ENCODE measurements at places on chromosomes 16 and 17.
A peak's percentile ranks its signal among the peaks of the same experiment; 100 is the strongest.

GRCh38 chr17:44372036-44372435, 8.4 kb upstream of the FAM171A2 start:
- DNase-seq = no peak

- DNase-seq = peak; percentile 93
These were observed 53.6 kb downstream of the WNT3 start for GRCh38 chr17:46764709-46765401.

DNA sequence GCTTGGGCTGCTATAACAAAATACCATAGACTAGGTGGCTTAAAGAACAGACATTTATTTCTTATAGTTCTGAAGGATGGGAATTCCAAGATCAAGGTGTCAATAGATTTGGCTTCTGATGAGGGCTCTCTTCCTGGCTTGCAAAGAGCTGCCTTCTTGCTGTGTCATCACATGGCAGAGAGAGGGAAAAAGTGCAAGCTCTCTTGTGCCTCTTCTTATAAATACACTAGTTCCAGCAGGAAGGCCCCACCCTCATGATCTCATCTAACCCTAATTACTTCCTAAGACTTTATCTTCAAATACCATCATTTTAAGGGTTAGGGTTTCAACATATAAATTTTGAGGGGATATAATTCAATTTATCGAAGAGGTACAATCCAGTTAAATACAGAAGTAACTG, 30.6 kb downstream of the ABCA9 start:
- no peak for DNase-seq

- no peak for DNase-seq
These were observed 198.0 kb downstream of the ZNF423 start for GRCh38 chr16:49657736-49658465.

GRCh38 chr17:80766290-80766855, 221.7 kb downstream of the RPTOR start:
- no peak for DNase-seq

- DNase-seq = peak; percentile 69
These were observed 260.4 kb upstream of the TBX2 start for GRCh38 chr17:61139219-61139618.

DNA sequence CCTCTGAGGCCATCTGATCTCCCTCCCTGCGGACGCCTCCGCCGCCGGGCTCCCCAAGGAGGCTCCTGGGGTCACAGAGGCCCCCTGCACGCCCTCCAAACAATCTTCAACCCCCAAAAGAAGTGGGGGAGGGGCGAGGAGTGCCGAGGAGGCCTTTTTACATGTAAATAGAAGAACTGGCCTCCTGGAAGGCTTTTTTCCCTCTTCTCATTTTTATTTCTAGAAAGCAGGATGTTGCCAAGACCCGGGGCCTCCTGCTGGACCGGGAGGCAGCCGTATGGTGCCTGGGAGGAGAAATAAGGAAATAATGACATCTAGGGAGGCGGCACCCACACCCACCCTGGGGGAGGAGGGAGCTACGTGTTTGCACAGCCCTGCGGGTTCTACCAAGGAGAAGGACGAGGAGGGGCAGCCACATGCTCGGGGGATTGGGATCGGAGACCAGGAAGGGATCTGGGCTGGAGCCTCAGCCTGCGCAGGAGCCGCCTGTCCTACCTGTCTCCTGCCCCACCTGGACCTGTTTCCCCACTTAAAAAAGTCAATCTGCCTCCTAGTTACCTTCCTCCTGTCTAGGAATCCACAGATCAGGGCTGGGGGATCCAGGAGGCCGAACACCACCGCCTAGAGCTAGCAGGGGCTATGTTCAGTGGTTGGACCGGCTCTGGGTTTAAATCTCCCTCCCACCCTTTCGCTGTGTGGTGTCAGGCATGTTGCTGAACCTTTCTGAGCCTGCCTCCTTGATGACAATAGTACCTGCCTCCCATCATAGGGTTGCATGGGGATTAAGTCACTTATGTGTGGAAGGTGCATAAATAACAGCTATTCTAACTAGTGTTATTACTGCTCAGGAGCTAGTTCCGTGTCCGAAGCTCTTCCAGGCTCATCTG, 175.7 kb upstream of the GSE1 start:
- DNase-seq = peak; percentile 61

GRCh38 chr16:55475919-55476318, 3.1 kb upstream of the MMP2 start:
- DNase-seq = no peak

DNA sequence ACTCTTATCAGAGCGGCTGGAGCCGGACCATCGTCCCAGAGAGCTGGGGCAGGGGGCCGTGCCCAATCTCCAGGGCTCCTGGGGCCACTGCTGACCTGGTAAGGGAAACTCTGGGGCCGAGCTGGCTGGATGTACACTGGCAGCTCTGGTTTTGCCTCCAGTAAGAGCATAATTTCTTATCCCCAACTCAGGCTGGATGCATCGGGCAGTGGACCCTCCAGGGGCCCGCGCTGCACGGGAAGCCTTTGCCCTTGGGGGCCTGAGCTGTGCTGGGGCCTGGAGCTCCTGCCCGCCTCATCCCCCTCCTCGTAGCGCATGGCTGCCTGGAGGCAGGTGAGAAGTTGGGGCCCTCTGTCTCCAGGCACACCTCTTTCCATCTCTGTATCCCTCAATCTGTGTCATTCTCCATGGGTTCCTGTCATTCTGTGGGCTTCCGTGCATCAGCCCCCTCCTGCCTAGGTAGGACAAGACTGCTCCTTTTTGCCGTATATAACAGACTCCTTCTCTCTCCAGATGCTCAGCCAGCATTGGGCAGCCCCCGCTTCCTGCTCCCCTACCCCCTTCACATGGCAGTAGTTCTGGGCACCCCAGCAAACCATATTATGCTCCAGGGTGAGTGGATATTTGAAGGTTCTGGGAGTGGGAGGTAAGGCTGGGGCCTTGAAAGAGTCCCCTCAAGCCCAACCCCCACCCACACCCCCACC, 9.4 kb upstream of the TMEM88 start:
- no peak for DNase-seq

GRCh38 chr16:70739389-70739788, 53.5 kb upstream of the MTSS2 start:
- no peak for DNase-seq

- peak; percentile 96 for DNase-seq
These were observed 26.0 kb downstream of the ZDHHC7 start for GRCh38 chr16:84985079-84986065.

DNA sequence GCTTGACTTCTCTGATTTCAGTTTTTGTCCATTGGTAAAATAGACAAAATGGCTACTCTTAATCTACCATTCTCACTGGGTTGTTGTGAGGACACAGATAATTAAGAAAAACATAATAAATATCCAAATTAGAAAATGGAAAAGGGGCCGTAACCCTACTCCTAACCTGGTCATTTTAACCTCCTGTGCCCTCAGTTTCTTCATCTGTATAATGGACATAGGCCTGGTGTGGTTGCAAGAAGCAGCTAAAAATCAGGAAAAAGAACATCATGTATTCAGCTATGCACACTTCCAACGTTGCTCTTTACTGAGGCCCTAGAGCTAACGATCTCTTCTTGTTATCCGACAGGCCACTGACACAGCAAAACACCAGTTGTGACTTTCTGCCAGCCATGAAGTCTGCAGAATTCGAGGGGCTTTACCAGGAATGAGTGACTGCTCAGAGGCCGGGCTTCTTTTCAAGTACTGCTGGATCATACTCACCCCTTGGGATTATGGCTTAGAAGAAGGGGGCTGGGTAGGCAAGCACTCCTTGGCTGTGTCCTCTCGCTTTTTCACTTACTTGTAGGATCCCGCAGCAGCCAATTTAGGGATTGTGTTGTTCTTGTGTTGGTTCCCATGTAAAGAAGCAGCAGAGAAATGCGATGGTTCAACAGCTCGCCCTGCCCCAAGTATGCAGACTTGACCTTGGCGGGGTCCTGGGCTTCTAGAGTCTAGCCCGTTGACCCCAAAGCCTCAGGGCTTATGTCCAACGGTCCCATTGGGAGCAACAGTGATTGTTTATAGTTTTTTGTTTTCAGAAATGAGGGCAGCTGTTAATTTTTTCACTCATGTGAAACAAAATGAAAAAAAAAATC, 20.9 kb downstream of the LDAF1 start:
- no peak for DNase-seq

DNA sequence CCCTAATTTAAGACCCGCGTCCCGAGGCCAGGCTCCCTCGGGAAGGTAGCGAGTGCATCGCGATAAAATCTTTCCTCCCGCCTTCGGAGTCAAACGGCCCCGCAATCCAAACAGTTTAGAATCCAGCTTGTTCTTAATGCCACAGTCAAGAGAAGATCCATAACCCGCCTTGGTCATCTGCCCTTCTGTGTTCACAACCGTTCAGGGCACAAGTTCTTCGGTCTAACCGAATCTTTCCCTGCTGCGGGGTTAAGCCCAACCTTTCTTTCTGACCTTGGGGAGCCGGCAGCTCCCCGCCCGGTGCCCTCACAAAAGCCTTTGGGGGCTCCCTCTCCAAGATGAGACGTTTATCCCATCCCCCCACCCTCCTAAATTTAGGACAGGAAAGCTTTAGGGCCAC, 30.3 kb downstream of the CPSF4L start:
- DNase-seq = no peak

- DNase-seq = no peak
These were observed 5.5 kb upstream of the NKD1 start for GRCh38 chr16:50542703-50543102.

- DNase-seq = no peak
These were observed 34.4 kb downstream of the CMIP start for GRCh38 chr16:81478876-81479511.

- DNase-seq = no peak
These were observed 237.4 kb upstream of the TOM1L1 start for GRCh38 chr17:54662978-54663876.

DNA sequence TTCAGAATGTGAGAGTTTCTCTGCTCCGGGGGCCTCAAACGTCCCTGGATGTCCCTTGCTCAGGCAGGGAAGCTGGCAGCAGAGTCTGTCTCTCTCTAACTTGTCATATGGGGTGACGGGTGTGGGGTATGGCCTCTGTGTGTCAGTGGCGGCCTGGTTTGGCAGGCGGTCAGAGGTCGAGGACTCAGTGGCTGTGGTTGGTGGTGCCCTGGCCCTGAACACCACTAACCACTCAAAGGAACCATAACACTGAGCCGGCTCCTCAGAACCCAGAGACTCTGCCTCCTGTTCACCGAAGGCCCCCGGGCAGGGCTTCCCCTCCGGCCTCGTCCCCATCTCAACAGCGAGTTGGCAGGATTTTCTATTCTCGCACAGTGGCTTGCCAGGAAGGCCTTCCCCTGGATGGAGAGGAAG, 677 bp downstream of the P2RX1 start:
- DNase-seq = no peak

GRCh38 chr17:65772989-65773388, 211.5 kb upstream of the AXIN2 start:
- no peak for DNase-seq

DNA sequence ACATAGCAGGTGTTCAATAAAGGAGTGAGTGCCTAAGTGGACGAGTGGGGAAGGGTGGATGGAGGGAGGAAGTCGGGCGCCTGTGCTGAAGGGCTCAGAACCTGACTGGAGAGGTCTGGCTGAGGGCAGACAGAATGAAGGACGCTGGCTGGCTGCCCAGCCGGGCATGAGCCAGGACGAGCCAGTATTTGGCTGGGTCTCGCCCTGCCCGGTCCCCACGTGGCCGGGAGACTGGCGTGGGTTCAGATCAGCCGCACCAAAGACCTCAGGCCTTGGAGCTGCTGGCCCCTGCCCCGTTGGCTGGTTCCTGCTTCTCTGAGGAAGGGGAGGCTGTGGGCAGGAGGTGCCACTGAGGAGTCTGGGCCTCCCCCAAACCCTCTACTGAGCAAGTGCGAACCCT, 79.8 kb downstream of the ENGASE start:
- no peak for DNase-seq

DNA sequence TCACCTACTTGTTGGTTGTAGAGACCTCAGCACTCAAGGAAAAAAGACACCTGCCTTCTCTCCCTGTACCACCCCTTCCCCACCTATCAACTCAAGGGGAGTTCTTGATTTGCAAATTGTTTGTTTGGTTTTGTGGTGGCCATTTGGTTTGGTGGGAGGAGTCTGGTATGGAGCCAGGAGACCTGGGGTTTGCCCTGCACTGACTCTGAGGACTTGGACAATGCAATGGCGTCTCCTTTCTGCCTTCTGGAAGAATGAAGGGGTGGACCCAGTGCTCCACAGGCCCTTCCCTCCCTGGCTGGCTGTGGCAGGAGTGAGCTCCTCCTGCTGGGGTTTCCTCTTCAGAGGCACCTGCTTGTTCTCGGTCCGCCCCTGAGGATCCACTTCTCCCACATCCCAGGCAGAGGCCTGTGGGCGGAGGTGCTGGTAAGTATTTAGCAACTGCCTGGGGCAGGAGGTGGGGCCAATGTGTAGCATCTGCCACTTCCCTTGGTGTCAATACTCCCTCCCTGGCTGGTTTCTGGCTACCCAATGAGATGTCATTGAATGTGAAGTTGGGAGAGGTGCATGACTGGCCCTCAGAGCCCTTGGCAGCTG, 164.5 kb downstream of the NTN1 start:
- DNase-seq = no peak

DNA sequence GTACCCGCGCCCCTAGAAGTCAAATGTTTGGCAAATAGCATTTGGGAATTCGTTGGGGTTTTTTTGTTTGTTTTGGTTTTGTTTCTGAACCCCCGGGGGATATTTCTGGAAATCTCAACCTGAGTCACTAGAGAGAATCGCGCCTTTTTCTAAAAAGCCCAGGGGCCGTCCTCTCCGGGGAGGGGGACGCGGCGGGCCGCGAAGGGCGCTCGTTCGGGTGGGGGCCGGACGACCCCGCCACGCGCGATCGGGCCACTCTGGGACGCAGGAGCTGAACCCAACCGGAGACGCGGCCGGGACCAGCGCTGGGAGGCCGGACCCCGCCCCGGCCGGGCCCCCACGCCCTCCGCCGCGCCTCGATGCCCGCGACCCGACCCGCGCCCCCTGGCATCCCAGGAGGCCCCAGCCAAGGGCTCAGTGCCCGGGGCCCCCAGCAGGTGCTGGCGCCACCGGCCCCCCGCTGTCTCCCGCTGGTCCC, 302 bp downstream of the LITAF start:
- no peak for DNase-seq

DNA sequence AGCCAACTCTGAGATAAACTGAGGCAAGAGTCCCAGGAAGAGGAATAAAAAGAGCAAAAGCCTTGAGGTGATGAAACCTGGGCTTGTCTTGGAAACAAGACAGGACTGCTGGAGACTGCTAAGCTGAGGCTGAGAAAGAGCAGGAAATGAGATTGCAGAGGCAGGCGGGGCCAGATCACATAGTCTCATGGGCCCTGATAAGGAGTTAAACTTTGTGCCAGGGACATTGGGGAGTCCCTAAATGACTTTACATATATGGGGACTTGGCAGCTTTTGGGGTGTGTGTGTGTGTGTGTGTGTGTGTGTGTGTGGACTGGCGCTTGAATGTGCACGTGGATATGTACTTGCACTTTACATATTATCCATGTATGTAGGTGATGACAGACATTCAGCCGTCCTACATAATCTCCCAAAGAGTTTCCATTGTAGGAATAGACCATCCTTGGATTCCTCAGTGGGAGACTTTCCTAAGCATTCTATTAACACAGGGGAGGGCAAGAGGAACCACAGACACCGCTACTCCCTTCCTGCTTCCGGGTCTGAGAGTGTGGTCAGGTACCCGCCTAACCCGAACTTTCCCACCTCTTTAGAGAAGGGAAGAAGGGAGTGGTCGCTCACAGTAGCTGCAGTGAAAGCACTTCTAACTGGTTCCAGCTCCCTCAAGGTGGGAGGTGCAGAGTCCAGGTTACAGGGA, 123.1 kb downstream of the LYRM1 start:
- no peak for DNase-seq

Measured in fibroblast of skin of scalp (primary cell).